A549 treated with AZD2906 at 1 μM for 4 hours (cell line): ENCODE measurements at places on chromosomes 1 and 21. TPM values are rescaled to one million over a fixed set of nuclear protein-coding genes. Genes with fewer than 3 reads are reported as not detected.

Gene PGLYRP4
- not detected in 5 replicates for total RNA-seq

Gene CLDN8
- not detected in 5 replicates for total RNA-seq

Gene LEPROT
- 38.7 to 41.7 TPM (median 40.0 TPM) in 5 replicates for total RNA-seq

Gene CD160
- total RNA-seq: 0.05 to 1.7 TPM in 2 of 5 replicates, not detected in the others

Gene OR2L2
- total RNA-seq: not detected in 5 replicates

Gene MLLT11
- total RNA-seq: 12.0 to 14.2 TPM (median 13.9 TPM) in 5 replicates

Gene FGR
- total RNA-seq: 0.03 to 0.08 TPM (median 0.06 TPM) in 4 of 5 replicates, not detected in the other

Gene ACTA1
- 0.14 to 0.16 TPM (median 0.15 TPM) in 4 of 5 replicates, not detected in the other for total RNA-seq

Gene RGSL1
- not detected in 5 replicates for total RNA-seq
